ENCODE measurements at places on chromosomes 7 and 10. TPM values are rescaled to one million over a fixed set of nuclear protein-coding genes. Genes with fewer than 3 reads are reported as not detected.

Gene COPS6
- 33.4 TPM for total RNA-seq

Gene CRYGN
- not detected for total RNA-seq

Gene SAMD9L
- not detected for total RNA-seq

Gene CASTOR2
- 8.7 TPM for total RNA-seq

Gene PROSER2
- total RNA-seq: 6.7 TPM

Gene DGKI
- not detected for total RNA-seq

Gene RAMP3
- not detected for total RNA-seq

Gene AFAP1L2
- total RNA-seq: not detected

Gene CCDC3
- not detected for total RNA-seq

Gene CYP2C19
- not detected for total RNA-seq

Gene RBP3
- total RNA-seq: not detected

Gene SLC16A9
- total RNA-seq: 0.07 TPM

Gene FRAT1
- total RNA-seq: 1.3 TPM

Gene SPDYE8
- total RNA-seq: not detected

Gene EIF4EBP2
- 22.0 TPM for total RNA-seq

Gene OR9A2
- not detected for total RNA-seq

Gene TMEM229A
- total RNA-seq: not detected

Gene RASA4B
- 0.48 TPM for total RNA-seq

Gene ANKRD61
- not detected for total RNA-seq

Gene AKR1C2
- 1,454 TPM for total RNA-seq
